Liver (tissue), 10 donors: ENCODE measurements at places on chromosomes 2 and 18.

DNA sequence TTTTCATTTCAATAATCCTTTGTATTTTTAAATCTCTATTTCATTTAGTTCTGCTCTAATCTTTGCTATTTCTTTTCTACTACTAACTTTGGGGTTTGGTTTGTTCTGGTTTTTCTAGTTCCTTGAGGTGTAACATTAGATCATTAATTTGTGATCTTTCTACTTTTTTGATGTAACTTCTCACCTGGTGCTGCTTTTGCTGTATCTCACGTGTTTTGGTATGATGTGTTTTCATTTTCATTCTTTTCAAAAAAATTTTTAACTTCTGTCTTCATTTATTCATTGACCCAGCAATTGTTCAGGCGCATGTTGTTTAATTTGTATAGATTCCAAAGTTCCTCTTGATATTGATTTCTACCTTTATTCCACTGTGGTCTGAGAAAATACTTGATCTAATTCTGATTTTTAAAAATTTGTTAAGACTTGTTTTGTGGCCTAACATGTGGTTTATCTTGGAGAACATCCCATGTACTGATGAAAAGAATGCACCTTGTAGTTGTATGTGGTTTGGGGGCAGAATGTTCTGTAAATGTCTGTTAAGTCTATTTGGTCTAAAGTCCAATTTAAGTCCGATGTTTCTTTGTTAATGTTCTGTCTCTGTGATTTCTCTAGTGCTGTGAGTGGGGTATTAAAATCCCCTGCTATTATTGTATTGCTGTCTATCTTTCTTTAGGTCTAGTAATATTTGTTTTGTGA, 17.3 kb upstream of the MALT1 start:
- DNase-seq: no peak

GRCh38 chr18:51582551-51582950, 385.1 kb upstream of the MEX3C start:
- no peak for DNase-seq

- peak; percentile 32 for DNase-seq
Measured at GRCh38 chr2:53422979-53423378, 344.6 kb upstream of the CHAC2 start.

DNA sequence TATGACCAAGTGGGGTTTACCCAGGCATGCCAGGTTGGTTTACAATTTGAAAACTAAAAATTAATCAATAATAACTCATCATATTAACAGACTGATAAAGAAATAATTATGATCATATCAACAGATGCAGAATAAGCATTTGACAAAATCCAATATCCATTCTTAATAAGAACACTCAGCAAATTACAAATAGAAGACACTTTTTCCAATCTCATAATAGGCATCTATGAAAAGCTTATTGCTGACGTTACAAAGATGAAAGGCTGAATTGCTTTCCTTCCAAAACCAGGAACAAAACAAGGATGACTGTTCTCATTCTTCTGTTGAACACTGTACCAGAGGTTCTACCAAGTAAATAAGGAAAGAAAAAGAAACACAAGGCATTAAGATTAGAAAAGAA, 55.1 kb upstream of the C2orf15 start:
- DNase-seq: no peak

GRCh38 chr2:219726916-219727315, 99.5 kb downstream of the SLC4A3 start:
- no peak for DNase-seq

GRCh38 chr2:203191961-203192360, 46.9 kb upstream of the CYP20A1 start:
- no peak for DNase-seq
